ENCODE measurements at places on chromosomes 16 and 17.

DNA sequence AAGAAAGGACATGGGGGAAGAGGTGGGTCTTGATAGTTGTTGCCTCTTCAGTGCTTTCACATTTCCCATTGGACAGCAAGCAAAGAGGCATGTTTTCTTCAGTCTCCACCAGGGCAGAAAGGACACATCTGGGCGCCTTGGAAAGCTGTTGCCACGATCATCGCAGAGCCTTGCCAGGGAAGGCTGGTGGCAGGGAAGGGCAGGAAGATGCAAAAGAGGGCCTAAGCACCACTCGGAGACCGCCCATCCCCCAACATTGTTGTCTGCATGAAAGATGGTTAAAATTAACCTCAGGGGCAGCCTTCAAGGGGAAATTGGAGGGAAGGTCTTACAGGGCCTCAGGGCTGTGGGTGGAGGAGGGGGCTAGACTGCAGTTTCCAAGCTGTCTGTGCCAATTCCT is 114.2 kb downstream of the SOX9 start:
- no peak overlapping the region for H3K4me3 ChIP-seq
- H3K27me3 ChIP-seq, result peaks cover 22% of the 10 kb centered on the region
- H3K36me3 ChIP-seq, result no peaks in the 10 kb centered on the region
- H3K27ac ChIP-seq, result no peak overlapping the region

GRCh38 chr17:76208120-76208519 is 32.2 kb downstream of the RNF157 start:
- H3K4me3 ChIP-seq, result peak overlapping the region; percentile 47
- peaks cover 16% of the 10 kb centered on the region for H3K4me1 ChIP-seq
- H3K27ac ChIP-seq, result peak overlapping the region; percentile 4

DNA sequence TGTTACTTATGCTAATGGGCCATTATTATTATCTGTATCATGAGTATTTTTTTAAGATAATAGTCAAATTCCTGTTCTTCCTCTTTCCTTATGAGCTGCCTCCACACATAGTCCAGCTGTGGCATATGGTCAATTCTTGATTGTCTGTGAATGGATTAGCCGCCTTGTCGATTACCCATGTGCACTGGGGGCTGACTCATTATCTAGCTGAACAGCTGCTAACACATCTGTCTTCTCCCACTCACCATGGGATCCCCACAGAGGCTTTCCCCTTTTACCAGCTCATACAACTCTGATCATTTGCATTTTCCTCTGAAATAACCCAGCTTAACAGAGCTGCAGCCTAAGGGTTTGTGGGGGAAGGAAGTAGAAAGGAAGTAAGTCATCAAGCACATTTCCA is 915.0 kb downstream of the CDH11 start:
- no peak overlapping the region for H3K4me3 ChIP-seq
- no peaks in the 10 kb centered on the region for H3K36me3 ChIP-seq
- no peaks in the 10 kb centered on the region for H3K27me3 ChIP-seq
- H3K27ac ChIP-seq, result no peak overlapping the region
- ATAC-seq, result no peak

- H3K27ac ChIP-seq, result no peak overlapping the region
- no peak for ATAC-seq
- no peaks in the 10 kb centered on the region for H3K36me3 ChIP-seq
- H3K4me1 ChIP-seq, result no peaks in the 10 kb centered on the region
- no peak overlapping the region for H3K4me3 ChIP-seq
- H3K27me3 ChIP-seq, result no peaks in the 10 kb centered on the region
Measured at GRCh38 chr17:55166506-55166905, 98.3 kb upstream of the HLF start.

DNA sequence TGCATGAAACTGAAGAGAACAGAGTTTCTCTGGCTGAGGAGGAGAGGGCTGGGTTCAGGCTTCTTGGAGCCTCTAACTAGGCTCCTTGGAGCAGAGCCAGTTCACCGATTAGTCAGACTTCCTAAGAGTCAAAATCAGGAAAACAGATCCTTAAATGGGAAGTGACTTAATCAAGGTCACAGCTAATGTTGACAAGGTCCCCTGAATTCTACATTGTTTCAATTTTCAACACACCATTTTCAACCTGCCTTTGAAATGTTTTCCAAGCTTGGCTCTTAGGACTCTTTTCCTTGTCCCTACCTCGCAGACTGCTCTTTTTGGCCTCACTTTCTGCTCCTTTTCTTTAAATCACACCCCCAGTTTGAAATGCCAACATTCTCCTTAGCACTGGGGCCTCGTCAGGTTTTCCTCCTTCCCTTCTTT is 16.3 kb downstream of the MYL4 start:
- H3K4me1 ChIP-seq, result peaks cover 19% of the 10 kb centered on the region
- no peak overlapping the region for H3K4me3 ChIP-seq
- no peak overlapping the region for H3K27ac ChIP-seq
- H3K27me3 ChIP-seq, result no peaks in the 10 kb centered on the region

DNA sequence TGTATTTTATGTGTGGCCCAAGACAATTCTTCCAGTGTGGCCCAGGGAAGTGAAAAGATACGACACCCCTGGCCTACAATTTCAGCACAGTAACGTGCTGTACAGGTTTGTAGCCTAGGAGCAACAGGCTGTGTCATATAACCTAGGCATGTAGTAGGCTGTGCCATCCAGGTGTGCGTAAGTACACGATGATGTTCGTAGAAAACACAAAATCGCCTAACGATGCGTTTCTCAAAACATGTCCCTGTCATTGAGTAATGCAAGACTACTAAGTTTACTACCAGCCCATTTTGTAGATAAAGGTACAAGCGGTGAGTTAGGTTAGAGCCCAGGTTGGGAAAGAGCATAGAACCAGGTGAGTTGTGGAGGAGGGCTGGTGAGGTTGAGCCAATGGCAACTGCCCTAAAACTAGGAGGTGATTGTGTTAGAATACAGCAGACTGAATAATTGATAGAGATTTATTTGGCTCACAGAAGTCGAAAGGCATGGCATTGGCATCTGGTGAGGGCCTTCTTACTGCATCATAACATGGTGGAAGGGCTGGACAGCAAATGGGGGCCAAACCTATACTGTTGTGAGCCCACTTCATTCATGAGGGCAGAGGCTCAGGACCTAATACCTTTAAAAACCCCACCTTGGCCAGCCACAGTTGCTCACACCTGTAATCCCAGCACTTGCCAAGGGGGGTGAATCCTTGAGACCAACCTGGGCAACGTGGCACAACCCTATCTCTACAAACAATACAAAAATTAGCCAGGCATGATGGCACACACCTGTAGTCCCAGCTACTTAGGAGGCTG is 4.2 kb downstream of the EIF1 start:
- peak overlapping the region; percentile 84 for H3K4me3 ChIP-seq
- H3K27me3 ChIP-seq, result no peaks in the 10 kb centered on the region
- ATAC-seq, result no peak
- peaks cover 19% of the 10 kb centered on the region for H3K4me1 ChIP-seq
- peaks cover 79% of the 10 kb centered on the region for H3K36me3 ChIP-seq

DNA sequence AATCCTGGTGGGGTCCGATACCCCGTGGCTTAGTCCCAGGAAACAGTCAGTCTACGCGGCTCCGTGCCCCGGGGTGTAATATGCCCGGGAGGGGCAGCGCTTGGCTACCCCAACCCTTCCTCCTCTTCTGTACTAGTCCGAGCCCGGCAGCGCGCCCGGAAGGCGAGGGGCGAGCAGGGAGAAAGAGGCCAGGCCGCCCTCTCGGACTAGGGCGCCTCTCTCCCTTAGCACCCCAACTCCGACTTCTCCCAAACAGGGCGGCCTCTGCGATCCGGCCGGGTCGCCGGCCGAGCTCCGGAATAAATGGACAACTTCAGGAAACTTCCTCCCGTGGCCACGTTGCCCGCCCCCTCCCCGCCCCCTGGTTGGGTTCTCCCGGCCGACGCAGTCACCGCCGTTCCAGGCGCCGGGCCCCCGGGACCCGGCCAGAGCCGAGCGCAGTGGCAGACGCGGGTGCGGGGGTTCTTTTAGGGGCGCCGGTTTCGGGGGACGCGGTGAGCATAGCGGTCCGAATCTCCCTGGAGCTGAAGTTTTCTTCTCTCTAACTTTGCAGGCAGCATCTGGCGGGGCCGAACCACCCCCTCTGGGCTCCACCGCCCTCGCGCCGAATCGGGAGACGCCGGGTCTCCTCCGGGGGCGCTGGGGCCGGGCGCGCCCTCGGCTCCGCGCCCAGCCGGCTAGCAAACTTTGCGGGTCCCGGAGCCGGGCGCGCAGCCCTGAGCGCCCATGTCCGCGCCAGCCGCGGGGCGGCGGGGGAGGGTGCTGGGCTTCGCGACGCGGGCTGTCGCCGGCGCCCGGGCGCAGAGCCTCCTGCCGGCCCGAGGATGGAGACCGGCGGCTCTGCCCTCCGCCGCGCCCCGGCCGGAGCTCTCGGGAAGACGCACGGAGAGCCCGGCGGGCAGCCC is at the start of gene SDK2:
SDK2 (minus strand) TSS at position 301 of the 905 bp plus-strand sequence. CDS start 357 bp downstream, outside the sequence.
- H3K36me3 ChIP-seq, result no peaks in the 10 kb centered on the region
- H3K27me3 ChIP-seq, result peaks cover 27% of the 10 kb centered on the region
- peak; percentile 24 for ATAC-seq
- H3K4me3 ChIP-seq, result peak within 1 kb of the TSS; percentile 70
- no peak within 1 kb of the TSS for H3K27ac ChIP-seq
- no peaks in the 10 kb centered on the region for H3K4me1 ChIP-seq

DNA sequence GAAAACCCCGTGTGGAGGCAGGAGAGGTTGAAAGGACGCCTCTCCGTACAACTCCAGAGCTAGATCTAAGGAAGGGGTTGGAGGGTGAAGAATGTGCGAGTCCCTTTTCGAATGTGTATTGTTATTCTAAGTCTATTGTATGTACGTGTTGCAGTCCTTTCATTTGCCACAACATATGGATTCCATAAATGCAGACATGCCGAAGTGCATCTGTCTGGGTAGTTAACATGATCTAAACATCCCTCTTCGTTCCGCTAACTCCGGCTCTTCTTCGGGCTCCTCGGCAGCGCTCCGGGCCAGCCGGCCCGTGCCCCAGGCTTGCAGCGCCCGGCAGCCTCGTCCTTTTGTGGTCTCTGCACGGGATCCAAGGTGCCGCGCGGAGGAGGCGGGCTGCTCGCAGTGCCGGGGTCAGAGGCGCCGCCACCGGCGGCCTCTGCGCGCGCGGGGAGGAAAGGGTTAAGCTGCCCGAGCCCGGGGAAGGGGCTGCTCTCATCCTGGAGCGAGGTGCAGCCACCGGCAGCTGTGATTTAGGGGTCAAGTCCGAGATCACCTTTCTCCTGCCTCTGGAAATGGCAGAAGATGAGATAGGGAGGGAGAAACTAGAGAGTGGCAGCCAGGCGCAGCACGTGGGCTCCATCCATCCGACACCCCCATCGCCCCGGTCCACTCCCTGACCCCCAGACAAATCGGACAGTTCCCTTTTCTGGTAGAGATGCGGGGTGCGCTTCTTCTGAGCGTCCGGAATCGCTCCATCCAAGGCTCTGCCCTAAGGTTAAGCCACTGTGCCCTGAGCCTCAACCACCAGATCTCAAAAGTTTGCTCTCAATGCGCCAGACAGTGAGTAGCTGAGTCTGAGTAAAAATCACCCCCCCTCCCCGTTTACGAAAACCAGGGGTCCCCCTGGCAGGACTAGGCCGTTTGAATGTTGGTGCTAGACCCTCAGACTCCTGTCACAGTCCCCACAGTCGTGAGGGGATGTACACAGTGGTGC is 15.1 kb upstream of the ZFHX3 start:
- H3K4me3 ChIP-seq, result no peak overlapping the region
- H3K36me3 ChIP-seq, result no peaks in the 10 kb centered on the region
- no peak for ATAC-seq
- no peak overlapping the region for H3K27ac ChIP-seq
- H3K27me3 ChIP-seq, result peaks cover 48% of the 10 kb centered on the region

GRCh38 chr17:70130289-70130688 is 39.0 kb upstream of the KCNJ2 start:
- ATAC-seq, result no peak
- H3K4me3 ChIP-seq, result no peak overlapping the region
- no peak overlapping the region for H3K27ac ChIP-seq
- H3K4me1 ChIP-seq, result no peaks in the 10 kb centered on the region
- peaks cover 11% of the 10 kb centered on the region for H3K27me3 ChIP-seq
- no peaks in the 10 kb centered on the region for H3K36me3 ChIP-seq

DNA sequence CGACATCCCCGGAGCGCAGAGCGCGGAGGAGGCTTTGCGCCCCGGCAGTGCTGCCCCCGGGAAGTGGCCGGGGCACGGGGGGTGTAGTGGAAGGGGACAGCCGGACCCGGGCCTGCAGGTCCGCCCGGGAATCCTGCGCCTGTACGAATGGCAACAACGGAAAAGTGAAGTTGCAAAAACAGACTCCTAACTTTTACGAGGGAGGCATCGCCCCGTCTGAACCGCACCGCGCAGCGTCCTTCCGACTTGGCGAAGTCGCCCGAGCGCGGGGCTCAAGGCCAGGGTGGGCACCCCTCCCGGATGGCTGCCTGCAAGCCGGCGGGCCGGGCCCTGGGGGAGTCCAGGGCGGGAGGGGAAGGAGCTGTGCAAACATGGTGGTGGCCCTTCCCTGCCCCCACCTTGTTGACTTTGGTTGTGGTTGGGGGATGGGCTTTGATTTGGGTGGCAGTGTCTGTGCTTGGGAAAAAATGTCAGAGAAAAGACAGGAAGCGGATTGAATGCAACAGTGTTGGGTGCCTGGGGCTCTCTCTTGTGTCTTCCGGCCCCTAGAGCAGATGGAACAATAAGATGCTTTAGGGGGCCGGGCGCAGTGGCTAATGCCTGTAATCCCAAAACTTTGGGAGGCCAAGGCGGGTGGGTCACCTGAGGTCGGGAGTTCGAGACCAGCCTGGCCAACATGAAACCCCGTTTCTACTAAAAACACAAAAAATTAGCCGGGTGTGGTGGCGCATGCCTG is 675 bp downstream of the RNF213 start:
- H3K27me3 ChIP-seq, result no peaks in the 10 kb centered on the region
- peaks cover 32% of the 10 kb centered on the region for H3K36me3 ChIP-seq
- peak overlapping the region; percentile 98 for H3K27ac ChIP-seq
- H3K4me3 ChIP-seq, result peak overlapping the region; percentile 99
- ATAC-seq, result peak; percentile 5

GRCh38 chr16:324451-325334 is 27.8 kb downstream of the AXIN1 start:
- no peaks in the 10 kb centered on the region for H3K27me3 ChIP-seq
- peaks cover 23% of the 10 kb centered on the region for H3K4me1 ChIP-seq
- H3K27ac ChIP-seq, result no peak overlapping the region
- H3K36me3 ChIP-seq, result peaks cover 6% of the 10 kb centered on the region
- peak; percentile 11 for ATAC-seq

DNA sequence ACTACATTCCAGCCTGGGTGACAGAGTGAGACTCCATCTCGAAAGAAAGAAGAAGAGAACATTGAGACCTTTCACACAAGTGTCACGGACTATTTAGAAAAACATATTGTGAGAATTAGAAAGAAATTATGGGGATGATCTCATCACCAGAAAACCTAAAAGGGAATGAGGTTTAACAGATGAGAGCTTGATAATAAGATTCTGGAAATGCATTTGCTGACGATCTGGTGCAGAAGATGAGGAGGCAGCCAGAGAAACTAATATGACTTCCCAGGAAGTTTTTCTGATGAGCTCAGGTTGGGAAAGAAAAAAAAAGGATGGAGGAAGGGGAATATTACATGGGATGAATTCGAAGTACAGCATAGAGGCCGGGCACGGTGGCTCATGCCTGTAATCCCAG is 10.8 kb upstream of the APOH start:
- peaks cover 2% of the 10 kb centered on the region for H3K4me1 ChIP-seq
- no peaks in the 10 kb centered on the region for H3K36me3 ChIP-seq
- no peak overlapping the region for H3K27ac ChIP-seq
- no peak overlapping the region for H3K4me3 ChIP-seq
- no peaks in the 10 kb centered on the region for H3K27me3 ChIP-seq

All from activated T-helper 17 cell treated with anti-CD3 and anti-CD28 coated beads, Interleukin-2, amount 50 U/mL, for 72 hours (primary cell).